ENCODE measurements at places on chromosomes 7 and 10.

GRCh38 chr10:118729641-118730258, 25.0 kb downstream of the CACUL1 start:
- no peak for DNase-seq

- no peak for DNase-seq
These were observed 292.8 kb downstream of the SFMBT2 start for GRCh38 chr10:7117806-7118674.

DNA sequence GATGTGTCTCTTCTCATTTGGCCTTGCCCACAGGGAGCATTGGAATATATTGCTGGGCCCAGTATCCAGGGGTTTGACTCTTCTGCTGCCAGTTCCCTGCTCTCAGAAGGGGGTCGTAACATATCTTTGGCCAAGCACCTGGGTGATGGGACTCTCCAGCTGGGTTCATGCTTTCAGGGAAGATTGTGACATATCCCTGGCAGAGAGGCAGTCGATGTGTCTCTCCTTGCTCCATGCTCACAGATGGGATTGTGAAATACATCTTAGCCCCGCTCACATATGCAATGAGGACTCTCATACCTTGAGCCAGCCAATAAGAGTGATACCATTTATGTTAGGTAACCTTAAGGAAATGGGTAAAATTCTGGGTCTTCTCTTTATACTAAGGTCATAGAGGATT, 39.2 kb upstream of the ZNF680 start:
- no peak for DNase-seq

- no peak for DNase-seq
These were observed 108.3 kb downstream of the MAPK8 start for GRCh38 chr10:48414778-48415177.

- no peak for DNase-seq
These were observed 28.9 kb upstream of the INHBA start for GRCh38 chr7:41731493-41732435.

DNA sequence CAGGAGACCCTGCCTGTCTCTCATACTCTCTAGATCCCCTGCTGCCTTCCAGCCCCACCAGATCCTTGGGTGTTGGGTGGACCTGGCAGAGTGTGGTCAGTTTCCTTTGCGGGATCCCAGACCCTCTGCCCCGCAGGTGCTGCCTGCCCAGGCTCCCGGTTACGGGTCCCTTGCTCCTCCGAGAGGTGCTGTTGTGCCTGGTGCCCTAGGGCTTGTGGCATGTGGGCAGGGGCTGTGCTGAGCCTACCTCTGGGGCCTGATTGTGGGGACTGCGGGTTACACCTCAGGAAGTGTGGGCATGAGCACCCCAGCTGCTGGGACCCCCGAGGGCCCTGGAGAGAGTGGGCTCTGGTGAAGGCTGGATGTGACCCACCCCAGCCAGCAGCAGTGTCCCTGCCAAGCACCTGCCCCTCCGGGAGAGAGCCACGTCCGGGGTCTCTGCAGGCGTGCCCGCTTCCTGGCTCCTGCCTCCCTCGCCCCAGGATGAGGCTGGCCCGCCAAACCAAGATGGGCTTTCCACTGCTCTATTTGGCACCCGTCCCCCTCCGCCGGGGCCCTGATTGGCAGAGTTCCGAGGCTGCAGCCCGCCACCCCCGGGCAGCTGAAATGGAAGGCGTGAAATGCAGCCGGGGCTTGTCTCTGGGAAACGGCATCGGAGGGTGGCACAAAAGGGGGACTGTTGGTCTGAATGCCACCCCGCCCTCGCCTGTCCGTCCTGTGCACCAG, 17.0 kb downstream of the CLIP2 start:
- DNase-seq, result no peak

DNA sequence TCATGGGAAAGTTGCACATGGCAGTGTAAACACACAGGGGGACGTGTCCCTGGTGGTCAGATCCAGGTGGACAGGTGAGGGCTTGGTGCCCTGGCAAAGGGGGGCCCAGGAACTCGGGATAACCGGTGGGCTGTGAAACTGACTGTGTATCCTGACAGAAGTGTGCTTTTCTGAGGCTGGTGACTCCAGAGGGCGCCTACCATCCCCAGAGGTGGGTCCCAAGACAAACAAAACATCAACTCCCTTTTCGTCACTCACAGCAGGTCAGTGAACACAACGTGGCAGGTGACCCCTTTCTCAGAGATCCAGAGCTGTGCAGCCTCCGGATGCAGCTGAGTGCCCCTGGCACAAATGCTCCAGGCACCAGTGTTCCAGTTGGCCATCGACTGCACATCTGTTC, 56.0 kb upstream of the DDC start:
- no peak for DNase-seq

DNA sequence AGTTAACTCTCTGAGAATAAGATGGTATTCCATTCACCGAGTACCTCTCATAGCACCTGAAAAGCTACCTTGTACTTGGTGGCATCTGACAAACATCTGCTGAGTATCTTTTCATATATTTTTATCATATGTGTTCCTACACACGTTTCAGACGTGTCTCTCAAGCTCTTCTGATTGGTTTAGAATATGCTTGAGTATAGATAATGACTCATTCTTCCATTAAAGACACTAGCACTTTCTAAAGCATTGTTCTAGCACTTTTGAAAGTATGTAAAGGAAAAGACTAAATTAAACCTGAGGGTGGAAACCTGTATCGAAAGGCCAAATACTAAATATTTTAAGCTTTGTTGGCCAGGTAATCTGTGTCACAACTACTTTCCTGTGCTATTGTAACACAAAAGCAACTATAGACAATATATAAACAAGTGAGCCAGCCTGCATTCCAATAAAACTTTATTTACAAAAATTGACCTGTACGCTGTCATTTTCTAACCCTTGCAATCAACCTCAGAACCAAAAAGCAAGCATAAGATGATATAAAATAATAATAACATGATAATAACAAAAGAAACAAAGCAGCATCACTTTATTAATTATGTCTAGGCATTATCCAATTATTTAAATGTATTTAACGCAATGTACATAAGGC, 95.3 kb downstream of the DGKI start:
- no peak for DNase-seq

- peak; percentile 20 for DNase-seq
These were observed 4.3 kb downstream of the ELOVL3 start for GRCh38 chr10:102230264-102230860.

DNA sequence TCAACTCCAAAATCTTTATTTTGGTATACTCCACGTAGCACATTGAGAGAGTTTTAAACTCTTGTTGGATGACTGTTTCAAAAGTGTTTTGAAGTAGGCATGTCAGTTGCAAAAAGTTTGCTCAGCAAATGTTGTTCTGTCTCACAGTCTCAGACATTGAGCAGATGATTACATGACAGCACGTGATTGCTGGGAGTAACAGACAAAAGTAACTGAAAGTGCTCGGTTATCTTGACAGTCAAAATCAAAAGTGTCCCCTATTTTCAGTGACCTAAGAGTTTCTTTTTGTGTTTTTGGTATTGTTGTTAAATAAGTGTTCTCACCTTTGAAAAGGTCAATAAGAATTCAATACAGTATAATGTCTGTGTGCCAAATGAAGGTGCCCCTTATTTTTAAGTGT, 84.3 kb downstream of the CFTR start:
- DNase-seq, result no peak

DNA sequence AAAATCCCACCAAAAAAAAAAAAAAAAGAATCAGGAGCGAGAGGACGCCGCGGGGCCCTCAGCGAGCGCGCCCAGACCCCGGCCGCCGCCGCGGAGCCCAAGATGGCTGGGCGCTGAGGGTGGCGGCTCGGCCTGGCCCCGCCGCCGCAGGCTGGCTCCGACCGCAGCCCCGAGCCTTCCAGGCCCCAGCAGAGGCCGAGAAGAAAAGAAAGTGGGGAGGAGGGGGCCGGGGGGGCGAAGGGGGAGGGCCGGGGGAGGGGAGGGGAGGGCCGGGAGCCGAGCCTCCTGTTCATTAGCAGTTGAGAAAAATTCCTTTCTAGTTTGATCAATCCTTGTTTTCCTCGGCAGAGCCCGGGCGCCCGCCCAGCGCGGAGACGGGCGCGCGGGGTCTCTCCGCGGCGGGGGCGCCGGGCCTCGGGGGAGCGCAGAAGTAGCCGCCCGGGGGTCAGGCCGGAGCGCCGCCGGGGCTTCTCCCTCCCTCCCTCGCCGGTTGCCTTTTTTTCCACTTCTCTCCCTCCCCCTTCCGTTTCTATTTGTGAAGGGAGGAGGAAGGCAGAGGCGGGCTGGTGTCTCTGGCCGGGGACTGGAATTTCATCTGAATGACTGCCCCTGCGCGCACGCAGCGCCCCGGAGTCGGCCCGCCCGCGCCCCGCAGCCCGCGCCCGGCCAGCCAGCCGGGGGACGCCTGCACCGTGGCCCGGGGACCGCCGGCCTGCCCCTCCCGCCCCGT, 778 bp upstream of the TRIM8 start:
- DNase-seq, result no peak

GRCh38 chr7:102234131-102234530, 52.5 kb upstream of the SH2B2 start:
- DNase-seq, result no peak

GRCh38 chr7:217781-218180, 25.4 kb downstream of the FAM20C start:
- no peak for DNase-seq

DNA sequence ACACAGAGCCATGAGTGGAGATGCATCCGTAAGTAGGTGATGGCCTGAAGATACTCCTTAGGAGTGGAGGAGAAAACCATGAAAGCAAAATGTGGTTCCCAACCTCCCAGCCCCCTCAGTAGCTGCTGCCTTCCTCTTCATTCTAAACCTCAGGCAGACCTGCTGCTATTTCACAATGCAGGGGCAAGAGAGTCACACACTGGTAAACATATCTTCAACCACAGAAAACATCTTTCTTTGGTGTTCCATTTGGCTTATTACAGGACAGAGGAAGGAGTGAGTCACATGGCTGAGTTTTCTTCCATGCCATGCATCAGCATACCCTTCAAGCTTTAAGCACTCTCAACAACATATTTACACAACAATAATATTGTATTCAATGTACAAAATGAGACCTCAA, 342.1 kb downstream of the BMPER start:
- DNase-seq, result no peak

DNA sequence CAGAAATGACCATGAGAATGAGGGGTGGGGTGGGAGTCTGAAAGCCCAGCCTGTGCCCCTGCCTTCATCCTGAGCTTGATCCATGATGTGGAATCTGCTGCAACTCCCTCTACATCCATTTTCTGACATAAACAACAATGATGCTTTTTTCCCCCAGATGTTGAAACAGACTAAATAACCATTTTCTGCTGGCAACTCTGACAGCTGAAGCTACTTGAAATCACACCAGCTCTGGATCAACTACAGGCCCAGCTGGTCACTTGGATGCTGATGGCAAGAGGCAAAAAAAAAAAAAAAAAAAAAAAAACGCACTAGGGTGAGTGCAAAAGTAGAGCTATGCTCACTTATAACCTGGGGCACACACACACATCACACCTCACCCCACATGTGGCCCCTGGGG, 74.2 kb downstream of the FAM107B start:
- no peak for DNase-seq

Measured in NCI-H2107 (cell line).